ENCODE measurements at places on chromosomes 6 and 20. TPM values are rescaled to one million over a fixed set of nuclear protein-coding genes. Genes with fewer than 3 reads are reported as not detected.

- peak; percentile 65 for DNase-seq
- no peaks in the 10 kb centered on the region for H3K36me3 ChIP-seq
- peaks cover 17% of the 10 kb centered on the region for H3K27me3 ChIP-seq
- H3K4me3 ChIP-seq = peak overlapping the region; percentile 0
- H3K4me1 ChIP-seq = peaks cover 9% of the 10 kb centered on the region
Observed at GRCh38 chr6:10510592-10511367, 10.4 kb upstream of the GCNT2 start.

GRCh38 chr6:99802396-99803031 is 191.5 kb downstream of the MCHR2 start:
- peaks cover 11% of the 10 kb centered on the region for H3K27me3 ChIP-seq
- no peaks in the 10 kb centered on the region for H3K36me3 ChIP-seq
- no peaks in the 10 kb centered on the region for H3K4me1 ChIP-seq
- DNase-seq = no peak
- H3K27ac ChIP-seq = no peak overlapping the region

IPCEF1 gene
- total RNA-seq = 46.4 TPM

- H3K4me1 ChIP-seq = peaks cover 22% of the 10 kb centered on the region
- H3K27ac ChIP-seq = no peak overlapping the region
- H3K4me3 ChIP-seq = no peak overlapping the region
- no peak for DNase-seq
Observed at GRCh38 chr20:38164069-38164468, 1.0 kb downstream of the TGM2 start.

- peaks cover 23% of the 10 kb centered on the region for H3K4me1 ChIP-seq
- no peak for DNase-seq
- H3K36me3 ChIP-seq = peaks cover 6% of the 10 kb centered on the region
- no peak overlapping the region for H3K4me3 ChIP-seq
Observed at GRCh38 chr6:30918670-30919069, 4.6 kb downstream of the VARS2 start.

GRCh38 chr6:73857341-73857890 is 161.4 kb downstream of the CD109 start:
- no peak overlapping the region for H3K4me3 ChIP-seq
- no peaks in the 10 kb centered on the region for H3K36me3 ChIP-seq
- H3K4me1 ChIP-seq = no peaks in the 10 kb centered on the region

DNA sequence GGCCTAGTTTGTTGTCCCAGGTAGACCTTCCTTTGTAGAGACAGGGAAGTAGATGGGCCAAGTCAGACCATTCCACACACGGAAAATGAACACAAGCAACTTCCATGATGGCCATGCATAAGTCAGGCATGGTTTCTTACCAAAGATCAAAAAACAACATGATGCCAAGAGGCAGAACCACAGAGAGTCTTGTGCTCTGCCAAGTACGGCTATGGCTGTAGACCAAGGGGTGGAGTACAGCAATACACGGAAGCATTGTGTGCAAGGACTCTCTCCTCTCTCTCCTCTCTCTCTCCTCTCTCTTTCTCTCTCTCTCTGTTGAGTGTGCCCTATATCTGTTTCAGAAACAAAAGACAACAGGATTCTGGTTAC is 4.8 kb upstream of the DUSP22 start:
- H3K4me3 ChIP-seq = no peak overlapping the region
- H3K36me3 ChIP-seq = peaks cover 12% of the 10 kb centered on the region
- peaks cover 36% of the 10 kb centered on the region for H3K4me1 ChIP-seq
- no peaks in the 10 kb centered on the region for H3K27me3 ChIP-seq

GPR6 gene
- total RNA-seq = not detected

- no peak for DNase-seq
- no peaks in the 10 kb centered on the region for H3K27me3 ChIP-seq
- no peaks in the 10 kb centered on the region for H3K36me3 ChIP-seq
- peaks cover 8% of the 10 kb centered on the region for H3K4me1 ChIP-seq
- no peak overlapping the region for H3K27ac ChIP-seq
Observed at GRCh38 chr6:97052152-97052787, 127.7 kb downstream of the KLHL32 start.

GRCh38 chr6:151451417-151451949 is 443 bp downstream of the RMND1 start:
- peaks cover 23% of the 10 kb centered on the region for H3K4me1 ChIP-seq
- H3K27me3 ChIP-seq = no peaks in the 10 kb centered on the region
- H3K36me3 ChIP-seq = peaks cover 6% of the 10 kb centered on the region

FAM184A gene
- 3.0 TPM for total RNA-seq

GRCh38 chr6:80544976-80545722 is 438.7 kb downstream of the BCKDHB start:
- no peaks in the 10 kb centered on the region for H3K4me1 ChIP-seq
- no peak overlapping the region for H3K27ac ChIP-seq
- no peaks in the 10 kb centered on the region for H3K36me3 ChIP-seq
- no peak overlapping the region for H3K4me3 ChIP-seq
- no peak for DNase-seq

GRCh38 chr6:115865914-115866313 is 194.8 kb downstream of the FRK start:
- H3K27me3 ChIP-seq = no peaks in the 10 kb centered on the region
- no peak for DNase-seq
- H3K4me1 ChIP-seq = no peaks in the 10 kb centered on the region
- no peaks in the 10 kb centered on the region for H3K36me3 ChIP-seq
- no peak overlapping the region for H3K4me3 ChIP-seq

DNA sequence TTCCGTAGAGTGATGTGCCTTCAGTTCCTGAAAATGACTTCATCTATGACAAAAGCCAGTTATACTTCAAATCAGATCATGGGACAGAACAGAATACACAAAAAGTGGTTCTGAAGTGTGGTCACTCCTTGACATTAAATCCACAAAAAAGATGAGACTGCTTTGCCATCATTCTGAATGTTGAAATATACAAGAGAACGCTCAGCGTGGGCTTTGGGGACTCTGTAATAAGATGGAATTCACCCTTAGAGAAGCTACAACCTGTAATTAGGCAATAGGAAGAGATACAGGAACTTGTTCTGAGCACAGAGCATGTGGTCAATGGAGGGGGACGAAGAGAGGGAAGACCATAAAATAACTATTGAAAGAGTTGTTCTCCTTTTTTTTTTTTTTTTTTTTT is 184.3 kb downstream of the CARMIL1 start:
- H3K27ac ChIP-seq = no peak overlapping the region
- H3K4me1 ChIP-seq = peaks cover 1% of the 10 kb centered on the region
- no peak for DNase-seq
- peaks cover 13% of the 10 kb centered on the region for H3K36me3 ChIP-seq
- no peaks in the 10 kb centered on the region for H3K27me3 ChIP-seq
- no peak overlapping the region for H3K4me3 ChIP-seq

GRCh38 chr6:156556811-156557210 is 220.4 kb upstream of the ARID1B start:
- H3K4me1 ChIP-seq = no peaks in the 10 kb centered on the region
- H3K36me3 ChIP-seq = no peaks in the 10 kb centered on the region
- DNase-seq = no peak
- H3K4me3 ChIP-seq = no peak overlapping the region

DNA sequence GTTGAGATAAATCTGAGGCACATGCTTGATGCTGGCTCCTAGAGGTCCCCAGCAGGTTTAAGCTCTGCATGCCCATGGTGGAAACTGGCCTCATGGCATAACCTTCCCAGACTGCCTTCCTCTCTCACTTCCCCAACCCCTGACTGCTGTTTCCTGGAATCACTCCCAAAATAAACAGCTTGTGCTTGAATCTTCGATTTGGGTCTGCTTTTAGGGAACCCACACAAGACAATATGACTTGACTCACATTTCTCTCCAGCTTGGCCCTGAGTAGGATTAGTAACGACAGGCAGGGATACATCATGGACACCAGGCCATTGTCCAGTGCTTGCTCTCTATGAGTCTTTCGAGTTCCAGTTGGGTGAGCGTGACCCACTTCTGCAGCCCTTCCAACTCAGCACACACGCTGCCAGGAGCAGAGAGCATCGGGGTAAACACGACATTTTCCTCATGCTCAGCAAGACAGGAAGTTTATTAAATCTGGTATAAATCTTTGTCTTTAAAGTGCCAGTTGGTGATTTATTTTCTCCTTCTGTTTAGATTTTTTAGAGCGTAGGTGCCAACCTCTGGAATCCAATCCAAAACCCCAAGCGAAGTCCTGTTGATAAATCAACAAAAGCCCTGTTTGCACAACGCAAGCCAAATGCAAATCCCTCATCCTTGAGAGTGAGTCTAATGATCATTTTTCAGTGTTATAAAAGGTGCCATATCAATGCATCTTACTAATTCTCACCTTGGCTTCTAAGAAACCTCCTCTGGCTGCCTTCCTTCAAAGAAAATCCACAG is 135.0 kb downstream of the FOXA2 start:
- no peaks in the 10 kb centered on the region for H3K36me3 ChIP-seq
- no peaks in the 10 kb centered on the region for H3K4me1 ChIP-seq
- H3K27ac ChIP-seq = no peak overlapping the region
- H3K27me3 ChIP-seq = peaks cover 5% of the 10 kb centered on the region

GRCh38 chr6:132202574-132202973 is 198.7 kb downstream of the MOXD1 start:
- DNase-seq = no peak
- H3K36me3 ChIP-seq = no peaks in the 10 kb centered on the region
- H3K27me3 ChIP-seq = peaks cover 10% of the 10 kb centered on the region
- no peak overlapping the region for H3K4me3 ChIP-seq

DNA sequence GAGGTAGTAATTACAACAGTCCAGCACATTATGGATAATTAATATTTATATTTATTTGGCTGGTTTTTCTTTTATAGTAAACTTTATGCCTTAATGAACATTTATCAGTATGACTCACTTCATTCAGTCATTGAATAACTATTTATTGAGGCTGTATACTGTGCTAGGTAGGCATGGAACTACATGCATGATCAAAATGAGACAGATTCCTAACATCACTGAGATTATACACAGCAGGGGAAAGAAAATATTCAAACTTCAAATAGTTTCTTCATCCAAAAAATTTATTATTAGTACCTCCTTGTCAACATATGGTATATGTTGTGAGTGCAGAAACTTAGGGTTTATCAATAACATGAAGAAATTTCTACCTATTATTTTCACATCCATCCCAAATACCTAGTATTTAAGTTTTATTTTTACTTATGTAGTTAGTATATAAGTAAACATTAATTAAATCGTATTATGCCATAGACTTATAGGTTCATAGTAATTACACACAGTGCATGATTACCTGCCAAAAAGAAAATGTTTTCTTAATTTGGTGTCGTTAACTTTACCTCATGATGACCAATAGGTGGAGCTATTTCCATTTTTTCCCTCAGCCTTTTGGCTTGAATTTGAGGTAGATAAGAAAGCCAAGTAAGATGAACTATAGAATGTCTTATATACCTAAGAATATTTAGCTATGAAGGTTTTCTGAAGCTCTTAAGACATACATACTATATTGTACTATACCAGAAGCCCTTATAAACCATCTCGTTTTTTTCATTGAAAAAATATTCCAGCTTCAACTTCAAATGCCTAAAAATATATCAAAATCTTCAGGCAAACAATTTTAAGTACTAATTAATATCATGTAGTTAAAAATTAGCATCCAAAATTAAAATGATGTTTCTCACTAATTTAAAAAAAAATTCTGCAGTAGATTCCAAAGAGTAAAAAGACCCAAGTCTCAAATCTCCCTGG is 12.5 kb upstream of the TMEM30A start:
- peaks cover 4% of the 10 kb centered on the region for H3K4me1 ChIP-seq
- H3K4me3 ChIP-seq = no peak overlapping the region
- no peaks in the 10 kb centered on the region for H3K36me3 ChIP-seq
- H3K27ac ChIP-seq = no peak overlapping the region

DNA sequence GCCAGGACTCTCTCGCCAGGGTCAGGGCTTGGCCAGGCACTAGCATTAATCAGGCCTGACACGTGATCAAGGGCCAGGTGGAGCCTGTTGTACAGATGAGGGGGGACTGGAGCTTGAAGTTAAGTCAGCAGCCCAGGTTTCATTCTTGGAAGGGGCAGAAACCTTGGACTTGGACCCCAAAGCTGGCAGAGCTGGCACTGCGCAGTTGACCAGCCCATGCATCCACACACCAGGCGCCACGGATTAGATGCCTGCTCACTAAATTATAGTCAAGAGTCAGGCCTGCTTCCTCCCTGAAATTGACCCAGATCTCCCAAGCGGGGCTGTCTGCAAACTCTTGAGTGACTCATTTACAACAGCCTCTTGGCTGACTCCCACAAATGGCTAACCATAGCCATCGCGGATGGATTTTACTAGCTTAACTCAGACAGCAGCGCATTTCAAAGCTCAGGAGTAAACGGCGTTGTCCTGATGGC is 4.1 kb upstream of the TAF4 start:
- H3K4me1 ChIP-seq = peaks cover 16% of the 10 kb centered on the region
- no peak overlapping the region for H3K4me3 ChIP-seq
- peaks cover 1% of the 10 kb centered on the region for H3K36me3 ChIP-seq
- H3K27ac ChIP-seq = no peak overlapping the region
- DNase-seq = no peak

DNA sequence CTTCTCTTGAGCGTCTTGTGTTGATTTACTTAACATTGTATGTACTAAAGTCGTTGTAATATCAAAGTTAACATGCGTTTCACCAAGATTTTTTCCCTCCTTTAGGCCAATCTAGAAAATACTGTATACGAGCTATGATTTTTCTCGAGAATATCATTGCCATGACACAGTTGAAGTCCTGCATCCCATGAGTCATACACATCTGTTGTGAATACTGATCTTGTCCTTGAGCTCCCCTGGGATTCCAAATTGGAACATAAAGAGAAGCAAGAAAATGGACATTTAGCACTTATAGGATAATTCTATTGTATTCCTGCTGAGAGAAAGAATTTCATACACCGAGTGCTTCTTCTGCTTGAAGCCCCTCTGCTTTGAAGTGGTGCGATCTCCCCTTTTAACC is 109.6 kb downstream of the SLC35B3 start:
- no peak for DNase-seq
- no peaks in the 10 kb centered on the region for H3K36me3 ChIP-seq
- no peaks in the 10 kb centered on the region for H3K4me1 ChIP-seq
- H3K27me3 ChIP-seq = peaks cover 2% of the 10 kb centered on the region
- no peak overlapping the region for H3K4me3 ChIP-seq

GRCh38 chr6:46998436-46999017 is 43.6 kb downstream of the ADGRF1 start:
- no peak overlapping the region for H3K4me3 ChIP-seq
- no peak overlapping the region for H3K27ac ChIP-seq
- H3K27me3 ChIP-seq = peaks cover 6% of the 10 kb centered on the region
- no peaks in the 10 kb centered on the region for H3K4me1 ChIP-seq

- H3K4me3 ChIP-seq = no peak overlapping the region
- no peak overlapping the region for H3K27ac ChIP-seq
- H3K36me3 ChIP-seq = no peaks in the 10 kb centered on the region
- peaks cover 5% of the 10 kb centered on the region for H3K4me1 ChIP-seq
- DNase-seq = peak; percentile 58
Observed at GRCh38 chr20:19692685-19693119, 65.4 kb upstream of the RIN2 start.

DNA sequence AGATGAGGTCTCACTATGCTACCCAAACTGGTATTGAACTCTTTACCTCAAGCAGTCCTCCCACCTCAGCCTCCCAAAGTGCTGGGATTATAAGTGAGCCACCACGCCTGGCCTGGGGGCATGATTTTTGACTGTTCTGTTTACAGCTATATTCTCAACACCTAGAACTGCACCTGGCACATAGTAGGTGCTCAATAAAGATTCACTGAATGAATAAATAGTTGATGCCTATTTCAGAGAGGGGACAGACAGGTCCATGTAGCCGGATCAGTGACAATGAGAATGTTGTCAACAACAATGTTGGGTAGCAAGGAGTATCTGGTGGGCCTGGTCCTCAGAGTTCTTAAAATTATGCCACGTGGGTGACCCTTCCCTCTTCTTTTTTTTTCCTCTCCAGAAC is 8.9 kb downstream of the TRAF3IP2 start:
- H3K36me3 ChIP-seq = peaks cover 12% of the 10 kb centered on the region
- no peak for DNase-seq
- H3K27ac ChIP-seq = no peak overlapping the region
- H3K4me1 ChIP-seq = peaks cover 8% of the 10 kb centered on the region
- no peak overlapping the region for H3K4me3 ChIP-seq
- H3K27me3 ChIP-seq = no peaks in the 10 kb centered on the region

All from activated naive CD8-positive, alpha-beta T cell treated with anti-CD3 and anti-CD28 coated beads, Interleukin-2, amount 10 ng/mL, durations not matched to agents 7 days and 5 days (primary cell).